ENCODE measurements at places on chromosomes 3 and 15.

- DNase-seq = no peak
These were observed 19.5 kb downstream of the SMARCC1 start for GRCh38 chr3:47762233-47762632.

- no peak for DNase-seq
These were observed 117.6 kb upstream of the SKOR1 start for GRCh38 chr15:67707520-67708283.

DNA sequence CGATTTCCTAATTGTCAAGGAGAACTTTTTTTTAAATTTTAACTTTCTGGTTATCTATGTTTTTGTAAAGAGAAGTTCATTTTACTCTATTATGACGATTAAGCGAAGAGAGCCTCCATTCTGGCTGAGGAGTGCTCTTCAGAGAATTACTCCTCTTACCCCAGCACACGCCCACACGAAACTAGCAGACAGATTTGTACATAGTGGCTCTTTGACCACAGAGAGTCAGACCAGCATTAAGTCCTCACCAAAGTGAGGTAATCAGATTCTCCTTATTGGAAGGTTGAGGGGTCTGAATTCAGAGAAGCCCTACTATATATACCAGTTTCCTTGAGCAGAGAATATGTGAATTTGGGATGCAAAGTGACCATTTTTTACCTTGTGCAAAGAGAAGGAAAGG is 204.8 kb upstream of the TSC22D2 start:
- no peak for DNase-seq

GRCh38 chr3:152355744-152356665 is 87.3 kb downstream of the MBNL1 start:
- no peak for DNase-seq

- no peak for DNase-seq
These were observed 89.4 kb downstream of the EDEM1 start for GRCh38 chr3:5276934-5277333.

DNA sequence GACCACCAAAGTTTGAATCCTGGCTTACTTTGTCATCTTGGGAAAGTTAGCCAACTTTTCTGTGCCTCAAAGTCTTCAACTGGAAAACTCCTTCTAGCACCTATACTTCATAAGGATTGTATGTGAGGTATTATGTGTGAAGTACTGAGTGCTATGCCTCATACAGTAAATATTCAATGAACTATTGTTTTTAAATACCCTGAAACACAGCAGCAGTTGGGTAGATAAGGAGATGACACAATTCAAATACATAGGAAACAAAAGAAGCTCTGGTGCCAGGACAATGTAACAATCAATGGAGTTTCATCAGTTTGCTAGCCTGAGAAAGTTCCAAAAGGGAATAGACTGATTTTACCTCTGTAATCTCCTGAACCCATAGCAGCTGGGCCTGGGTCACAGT is 43.3 kb downstream of the TUBGCP4 start:
- DNase-seq = no peak

- DNase-seq = no peak
These were observed 239.4 kb upstream of the ZPLD1 start for GRCh38 chr3:102195198-102195948.

DNA sequence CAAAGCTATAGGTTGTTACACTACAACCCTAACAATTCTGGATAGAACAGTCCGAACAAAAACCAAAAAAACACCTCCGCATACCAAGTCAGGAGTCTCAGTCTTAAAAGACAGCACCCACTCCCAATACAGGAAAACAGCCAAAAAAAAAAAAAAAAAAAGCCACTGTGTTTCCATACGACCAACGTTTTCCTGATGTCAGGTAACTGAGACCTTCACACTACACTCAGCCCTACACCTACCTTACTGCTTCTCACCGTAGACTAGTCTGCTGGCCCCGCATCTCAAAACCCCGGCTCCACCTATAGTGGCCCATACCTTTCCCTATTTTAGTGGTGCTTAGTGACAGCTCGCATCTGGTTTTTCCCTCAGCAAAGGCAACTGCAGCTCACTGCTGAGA is 339.5 kb upstream of the ADAMTS9 start:
- no peak for DNase-seq

GRCh38 chr3:58414538-58415197 is 19.0 kb downstream of the PDHB start:
- no peak for DNase-seq

GRCh38 chr15:96766366-96766765 is 435.9 kb downstream of the NR2F2 start:
- DNase-seq = no peak

- no peak for DNase-seq
These were observed 32.1 kb upstream of the GOLGB1 start for GRCh38 chr3:121781611-121782010.

- DNase-seq = no peak
These were observed 209.9 kb upstream of the MRPL3 start for GRCh38 chr3:131712662-131713061.

- DNase-seq = no peak
These were observed 137.7 kb upstream of the EOMES start for GRCh38 chr3:27859821-27860220.

DNA sequence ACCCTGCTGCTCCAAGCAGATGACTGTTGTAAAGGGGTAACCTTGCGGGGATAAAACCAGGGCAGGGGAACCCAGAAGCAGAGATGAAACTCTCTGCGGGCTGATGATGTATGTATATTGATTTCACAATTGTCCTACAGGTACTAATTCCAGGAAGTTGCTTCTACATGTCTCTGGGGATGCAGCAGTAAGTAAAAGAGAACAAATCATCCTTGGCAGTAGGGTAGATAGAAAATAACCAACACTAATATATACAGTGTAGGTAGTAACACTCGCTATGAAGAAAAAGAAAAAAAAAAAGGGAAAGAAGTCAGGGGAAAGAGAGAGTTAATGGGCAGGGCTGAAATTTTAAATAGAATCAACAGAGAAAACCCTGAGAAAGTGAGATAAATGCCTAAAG is 50.2 kb downstream of the EPHA3 start:
- no peak for DNase-seq

GRCh38 chr3:60809857-60810610 is 441.2 kb downstream of the FHIT start:
- peak; percentile 65 for DNase-seq

- DNase-seq = no peak
These were observed 266.6 kb upstream of the SLITRK3 start for GRCh38 chr3:165462636-165463334.

DNA sequence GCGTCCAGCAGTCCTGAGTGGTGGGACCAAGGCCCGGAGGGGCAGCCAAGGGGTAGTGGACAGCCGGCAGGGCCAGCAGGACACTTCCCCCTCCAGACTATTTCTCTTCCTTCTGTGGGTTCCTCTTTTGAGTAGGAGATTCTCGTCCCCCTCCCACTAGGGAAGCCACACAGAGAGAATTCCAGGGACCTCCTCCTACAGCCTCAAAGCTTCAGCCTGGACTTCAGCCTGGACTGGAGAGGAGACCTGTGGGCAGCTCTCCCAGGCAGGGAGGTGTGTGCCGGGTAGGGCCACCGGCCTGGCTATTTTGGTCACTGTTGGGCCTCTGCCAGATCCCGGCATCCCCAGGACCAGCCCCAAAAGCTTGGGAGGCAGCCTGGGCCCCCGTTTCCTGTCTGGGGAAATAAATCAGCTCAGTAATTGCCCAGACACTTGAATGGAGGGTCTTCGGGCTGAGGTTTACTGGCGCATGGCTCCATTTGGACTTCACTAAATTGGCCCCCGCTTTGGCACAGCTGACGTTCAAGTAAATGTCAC is 1.3 kb downstream of the SLC6A6 start:
- DNase-seq = no peak

GRCh38 chr15:60961541-60962485 is 267.3 kb downstream of the RORA start:
- DNase-seq = no peak

GRCh38 chr3:134380249-134380648 is 6.0 kb upstream of the AMOTL2 start:
- no peak for DNase-seq

DNA sequence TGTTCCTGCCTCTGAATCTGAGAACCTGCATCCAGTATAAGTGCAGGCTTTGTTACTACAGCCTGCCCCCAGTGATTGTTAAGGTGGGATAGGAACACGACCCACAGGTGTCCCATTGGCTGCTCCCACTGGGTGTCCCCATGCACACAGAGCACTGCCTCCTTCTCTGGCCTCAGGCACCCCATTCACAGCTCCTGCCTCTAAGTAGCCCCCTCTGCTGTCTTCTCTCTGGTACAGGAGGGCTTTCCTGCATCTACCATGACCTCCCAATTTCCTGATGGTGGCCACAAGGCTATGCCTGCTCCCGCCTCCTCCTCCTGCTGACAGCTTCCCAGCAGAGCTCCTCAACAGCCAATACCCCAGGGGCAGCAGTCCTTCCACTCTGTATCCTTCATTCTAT is 238.6 kb upstream of the TMC3 start:
- DNase-seq = no peak

DNA sequence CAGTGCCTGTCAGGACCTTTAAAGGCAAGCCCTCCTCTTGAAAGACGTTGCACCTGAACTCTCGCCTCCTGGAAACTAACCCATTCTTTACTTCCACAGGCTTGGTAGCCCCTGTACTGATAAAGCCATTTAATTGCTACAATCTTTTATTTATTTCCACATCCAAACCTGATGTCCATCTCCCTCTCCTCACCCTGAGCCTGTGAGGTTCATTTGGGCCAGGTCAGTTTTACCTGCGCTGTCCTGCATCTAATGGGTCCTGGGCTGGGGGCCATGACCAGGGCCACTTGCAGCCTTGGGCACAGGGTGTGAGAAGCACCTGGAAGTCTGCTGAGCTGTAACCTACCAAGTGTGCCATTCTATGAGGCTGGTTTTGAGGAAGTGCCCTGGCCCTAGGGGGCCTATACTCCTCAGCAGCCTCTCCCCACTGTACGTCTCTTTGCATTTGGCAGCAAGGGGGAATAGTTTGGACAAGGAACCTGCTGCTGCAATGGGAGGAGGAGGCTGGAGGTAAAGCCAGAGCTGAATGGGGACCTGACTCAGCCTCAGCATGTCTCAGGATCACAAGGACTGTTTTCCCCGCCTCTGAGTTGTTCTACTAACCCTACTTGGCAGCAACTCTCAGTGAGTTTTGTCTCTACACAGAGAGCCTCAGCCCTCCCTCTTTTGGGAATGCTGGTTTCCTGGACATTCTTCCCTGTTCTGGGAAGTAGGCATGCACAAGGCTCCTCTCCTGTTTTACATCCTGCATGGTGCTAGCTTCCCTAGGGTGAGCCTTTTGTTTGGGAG is 53.8 kb downstream of the WDR76 start:
- DNase-seq = no peak

- DNase-seq = peak; percentile 76
These were observed 31.8 kb downstream of the IQGAP1 start for GRCh38 chr15:90419738-90420406.

DNA sequence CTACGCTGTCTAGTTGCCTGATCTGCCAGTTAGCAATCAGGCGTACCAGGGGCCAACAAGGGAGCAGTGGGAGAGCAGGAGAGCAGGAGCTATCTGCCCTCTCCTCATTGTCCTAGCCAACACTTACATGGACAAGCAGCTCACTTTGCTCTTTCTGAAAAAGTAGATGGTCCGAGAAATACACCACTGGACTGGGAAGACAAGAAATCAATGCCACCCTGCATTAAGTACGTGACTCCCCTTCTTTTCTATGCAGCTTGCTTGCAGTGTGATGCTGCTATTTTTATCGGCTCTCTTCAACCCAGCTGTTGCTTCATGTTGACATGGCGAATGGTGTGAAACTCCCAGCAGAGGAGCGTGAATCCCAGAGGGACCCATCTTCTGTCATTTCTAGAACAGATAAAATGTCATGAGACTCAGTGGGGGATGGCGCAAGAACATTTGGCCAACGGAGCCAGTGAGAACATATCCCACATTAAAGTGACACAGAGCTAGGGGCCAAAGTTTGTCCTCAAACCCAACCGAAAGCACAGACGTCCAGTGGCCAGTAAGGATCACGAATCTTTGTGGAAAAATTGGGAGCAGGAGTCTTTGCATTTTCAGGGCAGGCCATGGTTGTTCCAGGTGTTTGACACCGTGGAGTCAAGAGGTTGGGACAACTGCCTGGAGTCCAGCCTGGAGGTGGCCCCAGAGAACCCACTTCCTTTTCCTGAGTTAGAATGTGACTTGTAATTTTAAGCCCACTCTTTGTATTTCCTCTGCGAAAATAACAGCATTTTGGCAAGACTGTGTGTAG is 53.7 kb upstream of the MEF2A start:
- no peak for DNase-seq

- DNase-seq = no peak
These were observed 73.7 kb downstream of the FILIP1L start for GRCh38 chr3:100040451-100041225.

DNA sequence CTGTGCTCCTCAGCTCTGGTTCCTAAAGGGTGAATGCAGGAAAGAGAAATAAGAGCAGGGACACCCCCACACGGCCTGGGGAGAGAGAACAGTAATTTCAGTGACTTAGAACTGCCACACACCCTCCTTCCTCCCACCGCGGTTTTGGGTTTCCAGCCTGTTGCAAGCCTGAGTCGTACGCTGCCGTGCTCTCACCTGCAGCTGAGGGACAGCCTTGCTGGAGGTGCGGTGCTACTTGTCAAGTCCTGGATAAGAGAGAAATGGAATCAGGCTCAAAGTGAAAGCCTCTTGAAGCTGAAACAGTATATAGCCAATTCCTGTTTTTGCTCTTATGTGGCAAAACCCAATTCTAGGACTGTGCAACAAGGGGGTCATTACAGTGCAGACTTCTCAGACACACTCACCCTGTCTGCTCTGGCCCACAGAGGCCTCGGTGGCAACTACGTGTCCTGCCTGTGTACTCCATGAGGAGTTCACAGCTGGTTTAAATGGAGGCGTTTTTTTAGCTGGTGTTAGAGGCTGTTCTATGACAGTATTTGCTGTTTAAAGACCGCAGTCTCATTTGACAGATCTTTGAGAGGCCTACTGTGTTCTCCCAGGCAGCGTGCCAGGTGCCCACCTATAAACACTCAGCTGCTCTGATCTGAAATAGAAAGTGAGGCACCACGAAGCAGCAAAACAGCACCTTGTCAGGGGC is 42.9 kb downstream of the TBC1D2B start:
- DNase-seq = no peak

DNA sequence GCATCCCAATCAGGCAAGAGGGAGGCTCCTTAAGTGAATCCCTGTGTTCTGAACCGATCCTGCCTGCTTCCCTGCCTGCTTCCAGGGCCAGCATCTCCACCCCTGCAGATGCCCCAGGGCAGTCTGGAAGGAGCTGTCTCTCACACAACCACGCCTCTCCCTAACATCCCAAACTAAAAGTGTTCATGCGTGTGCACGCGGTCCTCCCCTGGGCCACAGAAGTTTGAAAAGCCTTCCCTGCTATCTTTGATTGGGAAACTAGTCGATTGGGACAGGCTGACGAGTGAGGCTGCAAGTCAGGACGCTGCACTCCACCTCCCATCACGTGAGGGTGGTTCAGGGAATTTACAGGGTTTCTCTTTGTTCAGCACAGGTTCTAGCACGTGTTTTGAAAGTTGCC is 340.9 kb upstream of the ICE2 start:
- no peak for DNase-seq

Measured in AG09309 (cell line).